NCI-H510A treated with DMSO at 0.1 percent for 48 hours (cell line): ENCODE measurements at places on chromosomes 3 and 15.
A peak's percentile ranks its signal among the peaks of the same experiment; 100 is the strongest.

- no peak for DNase-seq
These were observed 14.6 kb upstream of the OR5K2 start for GRCh38 chr3:98482717-98483482.

GRCh38 chr3:160126761-160127160 is 98.5 kb upstream of the C3orf80 start:
- no peak for DNase-seq

GRCh38 chr15:85825719-85826118 is 31.0 kb upstream of the KLHL25 start:
- peak; percentile 3 for DNase-seq

- no peak for DNase-seq
These were observed 68.1 kb upstream of the NMNAT3 start for GRCh38 chr3:139745831-139746230.

- DNase-seq = peak; percentile 48
These were observed 7.5 kb upstream of the CMTM6 start for GRCh38 chr3:32510075-32510724.

DNA sequence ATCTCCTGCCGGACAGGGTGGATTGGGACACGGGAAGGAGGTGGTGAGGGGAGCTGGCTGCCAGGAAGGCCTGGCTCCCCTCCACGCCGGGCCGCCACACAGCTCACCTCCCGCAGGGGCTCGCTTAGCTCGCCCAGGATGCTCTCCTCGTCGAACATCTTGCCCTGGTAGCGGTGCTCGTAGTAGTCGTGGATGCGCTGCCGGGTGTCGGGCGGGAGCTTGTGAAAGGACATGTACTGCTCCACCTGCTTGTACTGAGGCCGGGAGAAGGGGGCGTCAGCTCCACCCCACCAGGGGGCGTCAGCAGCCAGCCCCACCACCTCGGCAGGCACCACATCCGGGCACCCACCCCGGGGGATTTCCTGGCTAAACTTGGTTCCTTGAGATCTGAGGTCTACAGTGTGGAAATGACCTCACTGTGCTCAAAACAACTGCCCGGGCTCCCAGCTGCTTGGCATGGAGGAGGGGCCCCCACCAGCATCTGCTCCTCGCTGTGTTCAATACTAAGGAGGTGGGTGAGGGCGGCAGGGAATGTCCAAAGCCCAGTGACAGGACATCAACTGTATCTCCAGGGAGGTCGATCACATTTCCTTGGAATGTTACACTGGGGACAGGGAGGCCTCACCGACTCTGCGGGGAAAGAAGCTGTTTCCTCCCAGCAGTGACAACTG is 43.4 kb downstream of the HCN4 start:
- DNase-seq = no peak

DNA sequence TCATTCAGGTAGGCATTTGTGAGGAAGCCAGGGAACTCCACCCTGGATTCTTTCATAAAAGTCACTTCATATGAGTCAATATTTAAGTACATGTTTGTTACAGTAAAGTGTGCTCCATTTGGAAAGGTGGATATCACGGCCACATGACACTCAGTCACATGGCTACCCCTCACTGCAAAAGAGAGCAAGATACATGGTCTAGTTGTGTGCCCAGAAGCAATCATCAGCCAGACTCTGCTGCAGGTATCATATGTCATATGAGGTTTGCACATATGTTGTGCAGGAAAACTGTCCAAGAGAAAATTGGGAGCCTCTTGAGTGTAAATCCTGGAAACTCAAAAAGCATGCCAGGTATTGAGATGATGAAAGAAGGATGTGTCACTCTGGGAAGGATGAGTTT is 55.0 kb upstream of the NMNAT3 start:
- DNase-seq = no peak

DNA sequence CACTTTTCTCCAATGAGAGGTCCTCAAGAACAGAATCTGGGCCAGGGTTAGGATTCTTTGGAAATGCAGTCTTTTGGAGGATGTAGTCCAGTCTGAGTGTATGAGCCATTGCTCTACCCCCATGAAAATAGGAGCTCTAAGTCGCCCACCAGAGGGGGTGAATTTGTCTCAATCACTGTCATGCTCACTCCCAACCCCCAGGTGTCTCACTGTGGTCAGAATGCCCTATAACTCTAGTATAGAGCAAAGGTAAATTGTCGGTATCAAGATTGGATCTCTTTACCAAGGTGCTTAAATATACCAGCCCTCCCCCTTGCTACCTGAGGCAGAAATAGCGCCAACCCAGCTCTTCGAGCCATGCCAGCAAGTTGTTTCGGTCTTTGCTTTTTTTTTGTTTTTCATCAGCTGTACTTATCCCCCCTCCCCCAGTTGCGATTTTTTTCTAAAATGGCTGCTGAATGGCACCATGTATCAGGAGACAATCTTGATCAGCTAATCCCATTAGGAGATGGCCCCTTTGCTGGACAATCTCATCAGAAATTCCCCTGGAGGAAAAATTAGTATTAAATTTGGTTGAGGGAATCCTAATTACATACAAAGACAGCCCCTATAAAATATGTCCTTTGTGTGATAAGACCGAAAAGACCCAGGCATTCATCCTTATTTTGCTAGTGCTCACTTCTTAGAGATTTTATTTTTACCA is 130.7 kb downstream of the EBLN2 start:
- no peak for DNase-seq

- no peak for DNase-seq
These were observed 75.7 kb upstream of the KLHL25 start for GRCh38 chr15:85870216-85871014.

DNA sequence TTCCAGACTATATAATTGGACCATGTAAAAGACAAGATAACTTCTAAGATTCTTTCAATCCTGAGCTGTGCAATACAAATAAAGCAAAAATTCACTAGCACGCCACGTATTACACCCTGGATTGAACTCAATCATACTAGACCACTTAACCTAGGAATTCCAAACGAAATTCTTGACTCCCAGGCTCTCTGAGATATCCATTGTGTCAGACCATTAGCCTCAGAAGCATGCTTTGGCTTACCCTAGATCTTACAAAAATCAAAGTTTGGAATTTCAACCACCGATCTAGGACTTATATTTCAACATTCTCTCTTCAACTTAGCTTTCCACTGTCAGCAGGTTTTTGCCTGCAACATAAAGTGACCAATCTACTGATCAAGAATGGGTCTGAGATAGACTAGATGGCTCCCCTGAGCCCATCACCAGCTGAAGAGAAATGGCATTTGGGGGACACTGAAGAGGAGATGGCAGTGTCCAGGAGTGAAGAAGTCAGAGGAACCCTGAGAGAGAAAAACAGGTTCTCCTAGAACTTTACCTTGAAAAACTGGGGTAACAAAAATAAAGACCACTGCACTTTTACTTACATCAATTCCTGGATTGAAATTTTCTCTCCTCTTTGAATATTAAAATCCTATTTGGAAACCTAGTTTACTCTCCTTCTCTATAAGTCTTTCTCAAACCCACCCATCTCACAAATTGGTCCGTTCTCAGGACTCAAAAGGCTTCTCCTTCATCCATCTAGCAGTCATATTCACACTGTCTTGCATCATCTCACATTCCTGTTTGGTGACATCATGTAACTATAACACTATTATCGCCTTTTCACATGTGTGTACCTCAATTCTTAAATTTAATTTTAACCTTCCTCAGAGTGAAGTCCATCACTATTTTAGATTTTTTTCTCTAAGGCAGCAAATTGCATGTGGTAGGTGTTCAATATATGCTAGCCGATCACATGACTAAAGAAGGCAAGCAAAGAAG is 18.5 kb downstream of the CPNE4 start:
- no peak for DNase-seq
